ENCODE measurements at places on chromosomes 12 and 14. TPM values are rescaled to one million over a fixed set of nuclear protein-coding genes. Genes with fewer than 3 reads are reported as not detected.

NTS gene
- not detected for total RNA-seq

KLRK1 gene
- total RNA-seq, result 7.6 TPM

CMKLR1 gene
- total RNA-seq, result 5.2 TPM

ESPL1 gene
- 2.3 TPM for total RNA-seq

INSM2 gene
- total RNA-seq, result not detected

ANG gene
- 5.5 TPM for total RNA-seq

CEBPE gene
- total RNA-seq, result not detected

JDP2 gene
- 43.2 TPM for total RNA-seq

RASAL1 gene
- 1.6 TPM for total RNA-seq

ANO2 gene
- 4.2 TPM for total RNA-seq

NKX2-1 gene
- not detected for total RNA-seq

RTL1 gene
- total RNA-seq, result not detected

PAH gene
- 2.2 TPM for total RNA-seq

PIWIL1 gene
- total RNA-seq, result not detected

DNA sequence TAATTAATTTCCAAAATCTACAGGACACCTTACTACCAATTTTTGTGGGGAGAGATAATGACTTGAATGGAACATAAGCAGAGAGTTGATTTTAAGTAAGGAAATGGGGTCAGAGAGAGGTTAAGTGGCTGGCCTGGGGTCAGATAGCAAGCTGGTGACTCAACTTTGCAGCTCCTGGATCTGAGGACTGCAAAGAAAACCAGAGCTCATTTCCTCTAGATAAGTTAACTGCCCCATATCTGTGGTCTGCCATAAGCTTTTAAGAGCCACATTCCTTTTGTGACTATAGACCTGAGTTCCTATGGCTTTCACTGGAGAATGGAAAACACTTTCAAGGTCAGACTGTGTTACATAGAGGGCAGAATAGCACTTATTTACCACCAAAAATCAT lies 201.2 kb upstream of the PRICKLE1 start:
- DNase-seq, result no peak

DNA sequence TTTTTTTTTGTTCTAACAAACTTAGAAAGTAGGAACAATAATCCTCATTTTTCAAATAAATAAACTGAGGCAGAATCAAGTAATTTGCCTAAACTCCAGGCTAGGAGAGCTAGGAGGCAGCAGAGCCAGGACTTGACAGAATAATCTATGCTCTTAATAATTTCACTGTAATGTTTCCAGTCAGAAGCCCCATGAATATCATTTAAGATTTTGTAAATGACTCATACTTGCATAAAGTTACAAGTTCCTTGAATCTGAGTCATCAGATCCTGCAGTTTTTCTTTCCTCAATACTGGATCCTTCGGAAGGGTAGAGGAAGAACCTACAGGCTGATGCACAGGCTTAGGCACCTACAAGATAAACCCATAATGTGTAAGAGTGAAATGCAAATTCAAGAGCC lies 29.0 kb downstream of the CAPRIN2 start:
- no peak for DNase-seq

- DNase-seq, result no peak
Observed at GRCh38 chr14:52121441-52121840, 52.6 kb upstream of the NID2 start.

DNA sequence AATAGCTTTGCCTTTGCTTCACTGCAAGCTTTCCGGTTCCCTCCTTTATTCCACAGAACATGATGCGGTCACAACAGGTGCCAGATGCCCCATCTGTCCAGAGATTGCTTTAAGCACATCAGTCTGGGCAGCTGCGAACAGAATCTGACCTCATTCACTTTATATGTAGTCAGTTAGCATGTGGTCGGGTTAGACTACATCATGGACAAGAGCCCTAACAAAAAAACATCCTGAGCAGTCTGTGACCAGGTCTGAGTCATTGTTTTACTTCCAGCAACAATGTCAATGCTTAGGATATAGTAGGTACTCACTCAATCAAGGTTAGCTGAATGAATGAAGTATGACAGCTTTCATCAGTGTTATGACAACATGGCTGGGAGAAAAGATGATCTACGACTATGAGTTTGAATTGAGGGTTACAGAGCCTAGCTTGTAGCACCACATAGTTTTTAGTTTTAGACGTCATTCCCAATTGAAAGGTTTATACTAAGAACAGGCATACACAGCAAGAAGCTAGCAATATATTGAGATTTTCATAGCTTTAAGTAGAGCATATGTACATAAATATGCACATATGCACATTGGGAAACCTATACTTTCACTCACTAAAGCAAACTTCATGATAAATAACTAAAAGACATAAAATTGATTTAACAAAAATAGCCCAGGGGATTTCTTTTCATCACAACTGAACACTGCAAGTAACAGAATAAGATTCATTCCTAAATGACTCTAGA lies 64.2 kb upstream of the TMCC3 start:
- no peak for DNase-seq

GRCh38 chr12:68521848-68522502 lies 88.7 kb upstream of the RAP1B start:
- DNase-seq, result no peak

GRCh38 chr12:11793921-11794710 lies 144.6 kb downstream of the ETV6 start:
- DNase-seq, result no peak

- DNase-seq, result no peak
Observed at GRCh38 chr12:111201036-111201435, 167.9 kb downstream of the PHETA1 start.

DNA sequence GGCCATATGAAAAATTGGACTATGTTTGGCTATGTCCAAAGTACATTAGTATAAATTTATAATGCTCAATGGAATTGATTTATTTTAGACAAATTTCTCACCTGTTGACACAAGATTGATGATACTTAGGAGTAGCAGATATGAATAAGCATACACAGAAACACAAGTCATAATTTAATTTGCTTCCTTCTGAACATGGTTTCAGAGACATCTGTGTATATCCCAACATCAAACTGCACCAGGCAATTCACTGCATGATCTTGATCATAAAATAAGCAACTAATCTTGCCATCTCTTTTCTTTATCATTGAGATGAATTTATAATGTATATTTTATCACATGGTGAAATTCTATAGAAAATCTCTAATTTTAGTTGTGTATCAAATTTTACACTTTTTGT lies 3.8 kb downstream of the CLECL1 start:
- DNase-seq, result no peak

DNA sequence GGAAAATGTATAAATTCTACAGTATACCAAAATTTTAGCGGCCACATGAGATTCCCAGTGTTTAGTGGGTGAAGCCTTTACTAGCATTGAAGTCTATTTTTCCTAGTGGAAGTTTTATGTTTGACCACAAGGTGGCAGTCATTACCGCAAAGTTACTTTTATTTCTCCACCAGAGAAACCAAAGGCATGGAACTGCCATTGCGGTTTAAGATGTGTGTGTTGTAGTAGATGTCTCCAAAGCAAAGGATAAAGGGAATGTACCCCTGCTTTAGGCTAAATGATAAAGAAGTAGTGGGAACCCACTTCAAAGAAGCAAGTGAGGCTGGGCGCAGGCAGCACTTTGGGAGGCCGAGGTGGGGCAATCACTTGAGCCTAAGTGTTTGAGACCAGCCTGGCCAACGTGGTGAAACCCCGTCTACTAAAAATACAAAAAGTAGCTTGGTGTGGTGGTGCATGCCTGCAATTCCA lies 140.5 kb downstream of the PRKCH start:
- DNase-seq, result no peak

- peak; percentile 73 for DNase-seq
Observed at GRCh38 chr12:47276621-47277309, 197.0 kb upstream of the AMIGO2 start.

GRCh38 chr12:53199700-53200099 lies 7.4 kb downstream of the ITGB7 start:
- DNase-seq, result no peak

DNA sequence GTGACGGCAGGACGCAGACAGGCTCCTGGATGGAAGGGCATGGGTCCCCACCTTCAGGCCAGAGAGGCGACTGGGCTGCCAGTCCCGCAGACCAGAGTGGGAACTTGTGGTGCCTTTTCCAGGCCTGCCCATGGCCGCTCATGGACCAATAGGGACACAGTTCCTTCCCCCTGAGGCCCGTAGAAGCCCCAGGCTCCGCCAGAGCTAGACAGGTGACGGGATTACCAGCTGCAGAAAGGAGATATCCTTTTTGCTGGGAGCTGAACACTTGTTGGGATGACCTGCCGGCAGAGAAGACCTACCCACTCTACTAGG lies 73.6 kb upstream of the RASSF8 start:
- no peak for DNase-seq

- no peak for DNase-seq
Observed at GRCh38 chr12:43730283-43730682, 28.3 kb downstream of the PUS7L start.

GRCh38 chr14:61520576-61520975 lies 174.7 kb upstream of the HIF1A start:
- no peak for DNase-seq

- DNase-seq, result no peak
Observed at GRCh38 chr14:53055003-53055402, 98.1 kb downstream of the DDHD1 start.

- no peak for DNase-seq
Observed at GRCh38 chr12:2027351-2027750, 23.1 kb upstream of the DCP1B start.

DNA sequence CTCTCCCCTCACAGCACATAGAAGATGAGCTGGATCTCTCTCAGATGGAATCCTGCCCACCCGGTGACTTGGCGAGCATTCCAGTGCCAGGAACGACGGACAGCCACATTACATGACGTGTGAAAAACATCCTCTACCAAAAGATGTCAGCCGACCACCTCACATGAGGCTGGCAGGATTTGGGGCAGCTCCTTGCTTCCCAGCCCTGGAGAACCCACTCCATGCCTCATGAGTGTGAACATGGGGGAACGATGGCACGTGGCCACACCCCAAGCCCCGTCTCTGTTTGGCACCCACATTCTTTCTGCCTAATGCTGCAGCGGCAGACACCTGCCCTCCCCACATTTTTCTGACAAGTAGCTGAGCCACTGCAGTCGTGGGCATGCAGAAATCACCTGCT lies 202.5 kb downstream of the CALM1 start:
- no peak for DNase-seq

- DNase-seq, result no peak
Observed at GRCh38 chr12:96720363-96720705, 186.7 kb upstream of the NEDD1 start.

GRCh38 chr12:75684678-75685616 lies 173.5 kb upstream of the KRR1 start:
- no peak for DNase-seq

GRCh38 chr14:58193542-58193941 lies 6.4 kb upstream of the ACTR10 start:
- DNase-seq, result no peak

- DNase-seq, result no peak
Observed at GRCh38 chr14:64673748-64674147, 30.5 kb upstream of the PLEKHG3 start.

- DNase-seq, result no peak
Observed at GRCh38 chr12:29738365-29738764, 45.4 kb downstream of the TMTC1 start.

DNA sequence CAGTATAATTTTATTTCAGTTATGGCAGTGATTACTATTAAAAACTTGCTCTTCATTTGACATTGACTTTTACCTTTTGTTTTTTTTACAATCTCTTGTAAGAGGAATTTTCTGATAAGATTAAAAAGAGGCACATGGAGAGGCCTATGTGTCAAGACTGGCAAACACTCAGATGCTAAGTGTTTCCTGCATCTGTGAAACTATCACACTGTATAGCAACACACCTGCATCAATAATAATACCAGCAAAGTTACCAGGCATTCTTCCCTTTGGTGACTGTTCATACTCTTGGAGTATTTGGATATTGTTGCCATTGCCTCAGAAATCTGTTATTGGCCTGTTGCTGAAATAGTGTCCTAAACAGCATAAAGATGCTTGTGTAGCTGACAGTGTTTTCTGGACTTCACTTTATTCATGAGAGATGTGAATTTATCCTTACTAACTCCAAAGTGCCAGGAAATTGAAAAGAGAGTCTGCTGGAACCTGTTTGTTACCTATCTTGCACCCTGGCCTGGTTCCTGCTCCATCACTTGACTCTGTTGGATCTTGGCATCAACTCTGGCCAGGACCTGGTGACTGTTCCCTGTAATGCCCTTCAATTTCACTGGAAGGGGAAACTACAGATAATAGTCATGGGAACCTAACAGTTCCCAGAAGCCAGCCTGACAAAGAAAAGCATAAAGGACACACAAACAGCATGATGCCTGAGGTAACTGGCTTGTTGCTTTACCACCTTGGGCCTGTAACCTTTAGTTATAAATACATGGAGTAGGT lies 19.8 kb downstream of the SLC16A7 start:
- no peak for DNase-seq

DNA sequence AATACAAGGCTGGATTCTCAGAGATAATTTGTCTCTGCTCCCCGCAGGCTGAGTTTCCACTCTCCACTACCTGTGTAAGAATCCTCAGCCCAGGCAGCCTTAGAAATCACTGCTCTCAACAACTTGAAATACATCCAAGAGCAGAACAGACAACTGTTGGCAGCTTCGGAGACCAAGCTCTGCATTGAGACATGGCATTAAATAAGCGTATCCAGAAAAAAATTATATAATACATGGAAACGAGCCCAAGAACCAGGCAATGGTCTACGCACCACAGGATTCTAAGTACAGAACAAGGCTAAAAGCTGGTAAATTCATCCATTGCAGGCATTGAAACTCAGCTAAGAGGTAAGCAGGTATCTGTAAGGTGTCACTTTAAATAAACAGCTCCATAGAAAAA lies 165.5 kb upstream of the DIO3 start:
- DNase-seq, result peak; percentile 29

- DNase-seq, result no peak
Observed at GRCh38 chr14:58777541-58777979, 139.8 kb downstream of the DACT1 start.

- no peak for DNase-seq
Observed at GRCh38 chr14:104390941-104391901, 188.3 kb upstream of the C14orf180 start.

GRCh38 chr14:95452176-95452892 lies 64.1 kb downstream of the SYNE3 start:
- no peak for DNase-seq

DNA sequence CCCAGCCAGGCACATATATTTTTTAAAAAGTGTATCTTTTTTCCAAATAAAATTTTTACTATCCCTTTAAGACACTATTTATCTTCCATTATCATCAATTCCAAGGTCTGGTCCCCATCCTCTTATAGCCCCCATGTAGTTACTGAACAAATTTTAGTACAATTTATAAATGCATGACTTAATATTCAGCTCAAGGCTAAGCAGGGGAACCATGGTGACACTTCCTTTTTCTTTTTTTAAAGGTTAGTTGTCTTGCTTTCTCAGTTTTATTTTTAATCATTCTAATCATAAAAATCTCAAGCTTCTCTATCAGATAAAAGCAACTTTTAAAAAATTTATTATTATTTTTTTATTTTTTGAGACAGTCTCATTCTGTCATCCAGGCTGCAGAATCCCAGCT lies 92.3 kb downstream of the TRAFD1 start:
- no peak for DNase-seq

DNA sequence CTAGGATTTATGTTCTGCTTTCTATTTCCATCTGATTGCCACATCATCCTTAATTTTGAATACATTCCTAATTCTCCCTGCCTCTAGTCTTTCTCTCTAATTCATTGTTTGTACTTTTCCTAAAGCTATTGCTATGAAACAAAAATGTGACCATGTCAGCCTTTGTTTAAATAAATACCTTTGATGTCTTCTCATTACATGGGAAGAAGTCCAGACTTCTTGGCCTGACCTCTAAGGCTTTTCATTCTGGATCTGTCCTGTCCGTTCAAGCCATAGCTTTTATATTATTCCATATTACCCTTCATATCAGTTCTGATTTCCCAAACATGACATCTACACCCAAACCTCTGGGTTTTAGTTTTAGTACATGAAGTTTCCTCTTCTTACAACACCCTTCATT lies 91.4 kb downstream of the CDK17 start:
- no peak for DNase-seq
